RKO (cell line): ENCODE measurements at places on chromosomes 11 and 22.

- peak; percentile 8 for DNase-seq
Measured at GRCh38 chr11:11078344-11079086, 220.7 kb upstream of the ZBED5 start.

- DNase-seq = peak; percentile 70
Measured at GRCh38 chr11:11798586-11799438, 43.0 kb upstream of the USP47 start.

GRCh38 chr11:110787680-110788079, 75.4 kb upstream of the ARHGAP20 start:
- DNase-seq = no peak

GRCh38 chr22:33823552-33823951, 96.7 kb downstream of the LARGE1 start:
- DNase-seq = peak; percentile 12

DNA sequence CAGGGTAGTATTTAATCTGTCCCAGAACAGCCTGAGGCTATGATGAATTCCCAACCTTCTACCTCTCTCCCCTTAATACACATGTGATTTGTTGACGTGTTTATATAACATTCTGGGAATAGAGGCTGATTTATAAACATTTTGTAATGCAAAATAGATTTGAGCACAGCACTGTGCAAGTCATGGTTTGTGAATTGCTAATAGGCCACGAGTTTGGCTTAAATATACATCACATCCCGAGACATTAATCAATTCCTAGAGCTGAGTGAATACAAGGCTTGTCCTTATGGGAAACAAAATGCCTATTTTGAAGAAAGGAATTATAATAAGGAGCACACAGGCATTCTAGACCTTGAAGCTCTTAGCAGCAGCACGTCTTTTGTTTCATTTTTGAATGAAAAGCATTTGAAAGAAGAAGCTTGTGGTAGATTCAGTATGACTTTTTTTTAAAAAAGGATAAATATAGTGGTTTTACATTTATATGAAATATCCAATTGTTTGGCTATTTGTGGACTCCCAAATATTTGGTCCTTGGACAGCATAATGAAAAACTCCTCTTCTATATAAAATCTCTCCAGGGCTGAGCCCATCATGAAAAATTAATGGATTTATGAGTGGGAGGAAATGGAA, 116.4 kb downstream of the SLC17A6 start:
- DNase-seq = no peak

DNA sequence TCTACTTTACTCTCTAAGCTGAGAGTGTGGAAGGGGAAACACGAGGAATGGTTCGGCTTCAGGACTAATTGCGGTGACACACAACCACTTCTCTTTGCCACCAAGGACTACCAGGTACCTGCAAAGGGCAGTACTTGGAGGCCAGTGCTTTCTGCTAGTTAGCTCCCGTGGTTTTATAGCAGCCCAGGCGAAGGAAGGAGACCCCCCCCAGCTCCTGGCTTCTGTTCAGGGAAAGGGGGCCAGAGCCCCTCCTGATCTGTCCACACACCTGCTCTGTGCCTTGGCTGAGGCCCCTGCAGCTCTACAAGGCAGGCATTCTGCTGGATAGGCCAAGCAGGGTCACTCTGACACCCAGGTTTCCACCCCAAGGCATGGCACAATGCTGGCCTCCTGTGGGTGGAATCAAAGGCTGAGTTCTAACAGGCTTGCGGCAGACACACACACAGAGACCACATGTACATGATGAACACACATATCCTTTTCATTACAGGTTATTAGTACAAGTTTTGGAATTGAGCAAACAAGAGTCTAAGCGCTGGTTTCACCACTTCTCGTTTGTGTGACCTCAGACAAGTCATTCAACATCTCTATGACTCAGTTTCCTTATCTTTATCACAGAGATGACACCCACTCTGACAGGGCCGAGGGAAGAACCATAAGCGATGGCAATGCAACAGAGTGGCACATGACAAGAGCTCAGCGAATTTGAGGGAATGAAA, 7.5 kb downstream of the SERPIND1 start:
- no peak for DNase-seq

- DNase-seq = no peak
Measured at GRCh38 chr11:1521382-1522080, 35.0 kb upstream of the MOB2 start.

- no peak for DNase-seq
Measured at GRCh38 chr11:13091804-13092203, 82.7 kb downstream of the RASSF10 start.

DNA sequence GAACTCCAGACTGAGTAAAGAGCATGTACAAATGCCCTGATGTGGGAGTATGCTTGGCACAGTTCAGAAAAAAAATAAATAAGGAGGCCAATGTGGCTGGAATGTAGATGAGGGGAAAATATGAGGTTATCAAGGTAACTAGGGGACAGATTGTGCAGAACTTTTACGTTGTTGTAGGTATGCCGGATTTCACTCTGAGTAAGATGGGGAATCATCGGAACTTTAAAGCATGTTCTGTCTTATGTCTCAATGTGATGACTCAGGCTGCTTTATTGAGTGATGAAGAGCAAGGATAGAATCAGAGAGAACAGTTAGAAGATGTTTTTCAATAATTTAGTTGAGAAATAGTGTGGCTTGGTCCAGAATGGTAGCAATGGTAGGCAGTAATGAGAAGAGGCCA, 130.4 kb downstream of the C11orf87 start:
- DNase-seq = no peak

- DNase-seq = no peak
Measured at GRCh38 chr11:117354550-117354949, 26.9 kb downstream of the CEP164 start.

DNA sequence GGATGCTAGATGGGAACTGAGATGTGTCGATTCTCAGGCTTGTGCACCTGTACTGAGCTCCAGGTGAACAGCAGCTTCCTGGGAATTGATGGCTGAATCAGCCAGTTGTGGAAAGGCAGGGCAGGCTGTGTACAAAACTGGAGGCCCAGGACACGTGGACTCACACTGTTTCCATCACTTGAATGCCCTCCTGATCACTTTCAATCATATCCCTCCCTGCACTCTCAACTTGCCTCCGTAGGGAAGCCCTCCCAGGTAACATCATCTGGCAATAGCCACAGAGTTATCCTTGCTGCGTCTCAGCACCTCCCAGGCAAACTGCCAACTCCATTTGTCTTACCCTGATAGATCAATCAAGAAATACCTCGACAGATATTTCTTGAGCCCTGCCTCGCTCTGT, 10.1 kb downstream of the FAM83F start:
- DNase-seq = no peak

DNA sequence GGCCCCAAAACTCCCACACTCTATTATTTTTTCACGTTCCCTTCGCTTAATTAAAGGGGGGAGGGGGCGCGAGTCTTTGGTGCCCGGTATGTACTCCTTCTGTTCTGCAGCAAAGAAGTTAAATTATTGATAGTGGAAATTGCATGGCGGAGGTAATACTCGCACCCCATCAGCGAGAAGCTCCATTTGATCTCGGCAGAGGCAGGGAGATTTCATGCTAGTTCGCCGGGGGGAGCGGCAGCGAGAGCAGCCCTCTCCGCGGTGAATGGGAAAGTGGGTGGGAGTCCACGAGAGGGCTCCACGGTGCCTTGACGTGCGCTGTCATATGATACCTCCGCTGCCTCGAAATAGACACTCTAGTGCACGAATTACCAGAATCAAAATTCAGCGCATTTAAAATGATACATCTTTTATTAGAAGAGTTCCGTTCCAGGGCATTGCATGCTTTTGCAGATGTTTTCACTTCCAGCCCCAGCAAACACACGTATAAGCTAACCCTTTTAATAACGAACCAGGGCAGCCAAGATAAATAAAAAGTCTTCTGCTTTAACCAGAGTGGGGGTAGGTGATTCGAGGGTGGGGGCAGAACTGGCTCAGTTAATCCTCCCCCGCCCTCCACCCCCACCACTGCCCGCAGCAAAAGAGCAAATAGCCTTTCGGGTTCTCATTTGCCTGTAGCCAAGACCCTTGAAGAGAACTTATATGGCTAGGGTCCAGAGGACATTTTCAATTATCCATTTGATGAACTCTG, 1.3 kb upstream of the BDNF start:
- no peak for DNase-seq

GRCh38 chr11:103946793-103947545, 89.5 kb upstream of the DDI1 start:
- DNase-seq = no peak

- no peak for DNase-seq
Measured at GRCh38 chr11:112540261-112540660, 279.6 kb upstream of the PLET1 start.

DNA sequence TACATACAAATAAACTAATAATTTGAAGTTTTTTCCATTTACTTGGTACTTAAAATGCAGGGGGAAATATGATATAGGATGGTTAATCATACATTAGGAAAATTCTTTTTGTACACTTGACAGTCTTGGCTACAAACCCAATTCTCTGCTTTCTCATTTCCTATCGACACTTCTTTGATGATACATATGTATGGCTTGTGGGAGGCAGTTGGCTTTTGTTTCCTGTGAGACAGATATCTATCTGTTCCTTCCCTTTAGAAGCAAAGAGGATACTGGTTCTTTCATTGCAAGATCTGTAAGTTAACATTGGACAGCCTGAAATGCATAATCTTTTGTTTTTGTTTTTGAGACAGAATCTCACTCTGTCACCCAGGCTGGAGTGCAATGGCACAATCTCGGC, 47.9 kb upstream of the ADORA2A start:
- no peak for DNase-seq

- DNase-seq = no peak
Measured at GRCh38 chr22:27412866-27413445, 388.6 kb downstream of the MN1 start.

- no peak for DNase-seq
Measured at GRCh38 chr11:120622189-120622875, 110.8 kb downstream of the GRIK4 start.

DNA sequence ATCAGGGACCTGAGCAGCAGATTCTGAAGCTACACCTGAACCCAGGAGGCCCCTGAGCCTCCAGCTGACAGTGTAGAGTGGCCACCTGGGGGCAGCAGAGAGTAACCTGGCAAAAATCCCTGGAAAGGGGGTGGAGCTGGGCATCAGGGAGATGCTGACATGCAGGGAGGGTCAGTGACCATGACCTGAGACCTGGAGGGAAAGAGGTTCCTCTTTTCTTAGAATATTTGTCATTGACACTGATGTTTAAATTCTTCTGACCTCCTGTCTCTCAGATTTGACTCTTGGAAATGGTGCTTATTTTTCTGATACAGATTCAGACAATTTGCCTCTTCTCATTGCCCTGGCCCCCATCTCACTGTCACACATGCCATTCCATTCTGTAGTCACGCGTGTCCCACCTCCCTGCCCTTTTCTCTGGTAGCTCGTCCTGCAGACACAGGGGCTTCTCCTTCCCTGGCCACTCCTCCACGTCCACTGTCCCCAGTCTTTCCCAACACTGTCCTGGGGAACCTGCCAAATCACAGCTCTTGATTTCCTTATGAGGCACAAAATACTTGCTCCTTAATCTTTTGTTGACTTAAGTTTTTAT, 117.2 kb upstream of the IGLL5 start:
- DNase-seq = peak; percentile 20

- peak; percentile 23 for DNase-seq
Measured at GRCh38 chr11:14413307-14414069, 54.5 kb upstream of the RRAS2 start.

DNA sequence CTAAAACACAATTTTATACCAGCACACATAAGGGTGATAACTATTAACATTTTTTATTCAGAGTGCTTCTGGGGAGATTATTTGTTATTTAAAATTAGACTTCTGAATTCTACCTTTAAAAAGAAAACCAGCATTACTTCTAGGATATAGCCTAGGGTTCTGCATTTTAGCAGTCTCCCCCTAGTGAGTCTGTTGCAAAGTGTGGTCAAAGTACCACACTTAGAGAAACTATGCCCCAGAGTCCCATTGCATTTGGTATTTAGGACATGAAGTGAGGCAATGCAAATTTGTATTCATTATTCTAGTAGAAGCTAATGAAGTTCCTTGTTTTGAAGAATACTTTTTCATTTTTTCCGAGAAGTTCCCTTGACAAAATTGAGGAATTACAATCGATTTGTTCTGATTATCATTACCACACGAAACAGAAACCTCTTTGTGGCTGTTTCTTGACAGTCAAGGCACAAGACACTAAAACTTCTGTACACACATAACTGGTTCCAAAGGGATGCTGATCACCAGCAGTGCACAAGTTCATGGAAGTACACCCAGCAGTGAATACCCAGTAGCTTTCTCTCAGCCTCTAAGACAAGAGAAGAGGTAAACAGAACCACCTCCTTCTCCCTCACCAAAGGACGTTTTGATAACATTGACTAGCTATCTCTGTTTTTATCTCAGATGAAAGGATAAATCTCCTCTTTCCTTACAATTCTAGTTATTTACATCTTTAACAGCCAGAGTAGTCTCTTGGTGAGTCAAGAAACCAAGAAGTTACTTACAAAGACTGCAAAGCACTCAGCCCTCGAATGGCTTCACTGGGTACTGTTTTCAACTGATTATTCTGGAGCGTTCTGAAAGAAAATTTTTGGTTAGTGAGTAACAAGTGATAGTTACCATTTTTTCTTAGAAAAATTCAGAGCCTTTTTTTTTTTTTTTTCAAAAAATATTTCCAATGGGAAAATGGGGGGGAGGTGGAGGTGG, 27.6 kb upstream of the CCDC34 start:
- DNase-seq = no peak

GRCh38 chr11:2175659-2176058, 4.0 kb upstream of the TH start:
- DNase-seq = no peak

- DNase-seq = no peak
Measured at GRCh38 chr22:45832180-45832579, 144.8 kb downstream of the WNT7B start.

DNA sequence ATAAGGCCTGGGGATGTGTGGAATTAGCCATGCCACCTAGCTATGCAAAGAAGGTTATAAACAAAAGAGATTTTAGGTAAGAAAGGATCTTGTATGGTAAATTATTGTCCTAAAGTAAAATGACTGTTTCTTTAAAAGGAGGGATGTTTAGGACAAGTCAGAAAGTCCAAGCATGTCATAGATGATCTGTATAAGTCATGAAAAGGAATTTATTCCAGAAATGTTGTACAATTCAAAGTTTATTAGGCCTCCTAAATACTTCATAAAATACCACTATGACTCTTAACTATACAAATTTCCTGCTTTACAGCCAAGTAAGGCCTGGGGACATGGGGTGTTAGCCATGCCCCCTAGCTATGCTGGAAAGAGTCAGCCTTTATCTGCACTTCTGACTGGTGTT, 22.7 kb downstream of the OR5A2 start:
- peak; percentile 3 for DNase-seq

DNA sequence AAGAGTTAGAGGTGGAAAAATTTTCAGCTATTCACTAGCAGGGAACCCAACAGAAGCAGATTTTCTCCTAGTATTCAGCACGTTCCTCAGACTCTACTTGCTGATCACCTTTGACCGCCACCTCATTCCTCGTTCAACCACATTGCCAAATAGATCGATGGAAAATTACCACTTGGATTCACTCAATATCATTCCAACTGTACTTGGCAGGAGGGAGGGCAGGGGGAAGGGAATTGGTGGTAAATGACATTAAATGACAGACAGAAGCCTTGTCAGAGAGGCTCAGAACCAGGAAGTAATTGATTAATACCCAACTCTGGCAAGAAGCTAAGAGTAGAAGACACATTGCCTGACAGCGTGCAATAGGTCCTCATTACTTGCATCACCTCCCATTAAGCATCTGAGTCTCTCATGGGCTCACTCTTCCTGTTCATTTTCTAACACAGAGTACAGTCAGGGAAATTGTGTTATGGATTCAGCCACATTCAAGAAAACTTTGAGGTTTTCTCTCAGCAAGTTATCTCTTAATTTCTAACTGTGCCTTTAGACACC, 240.5 kb upstream of the FAT3 start:
- no peak for DNase-seq

- peak; percentile 43 for DNase-seq
Measured at GRCh38 chr11:33685082-33685481, 15.5 kb downstream of the C11orf91 start.
